Aorta (tissue), 5 donors: ENCODE measurements at places on chromosomes 1 and 21. TPM values are rescaled to one million over a fixed set of nuclear protein-coding genes. Genes with fewer than 3 reads are reported as not detected.
A peak's percentile ranks its signal among the peaks of the same experiment; 100 is the strongest.

USP25 gene
- total RNA-seq, result 54.2 TPM

PSMB2 gene
- total RNA-seq, result 36.2 TPM

C1orf52 gene
- total RNA-seq, result 28.3 TPM

SMIM11 gene
- total RNA-seq, result 13.0 TPM

CREB3L4 gene
- 5.0 TPM for total RNA-seq

DNA sequence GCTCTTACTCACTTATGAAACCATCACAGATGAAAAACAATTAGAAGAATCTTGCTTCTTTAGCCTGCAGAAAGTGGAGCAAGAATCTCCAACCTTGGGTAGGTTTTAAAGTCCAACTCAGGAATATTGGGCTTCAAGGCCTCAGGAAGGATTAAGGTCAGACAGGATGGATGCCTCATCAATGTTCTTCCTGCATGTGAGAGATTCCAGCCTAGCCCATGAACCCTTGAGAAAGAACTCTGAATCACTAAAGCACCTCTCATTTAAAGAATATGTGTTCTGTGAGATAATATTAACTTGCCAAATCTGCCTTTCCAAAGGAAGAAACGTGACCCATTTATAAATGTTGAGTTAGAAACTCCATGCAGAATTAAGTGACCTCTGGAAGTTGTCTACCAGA, 345.2 kb upstream of the CAMK1G start:
- no peaks in the 10 kb centered on the region for H3K4me1 ChIP-seq
- DNase-seq, result no peak
- H3K4me3 ChIP-seq, result no peak overlapping the region
- no peak overlapping the region for H3K27ac ChIP-seq

DNA sequence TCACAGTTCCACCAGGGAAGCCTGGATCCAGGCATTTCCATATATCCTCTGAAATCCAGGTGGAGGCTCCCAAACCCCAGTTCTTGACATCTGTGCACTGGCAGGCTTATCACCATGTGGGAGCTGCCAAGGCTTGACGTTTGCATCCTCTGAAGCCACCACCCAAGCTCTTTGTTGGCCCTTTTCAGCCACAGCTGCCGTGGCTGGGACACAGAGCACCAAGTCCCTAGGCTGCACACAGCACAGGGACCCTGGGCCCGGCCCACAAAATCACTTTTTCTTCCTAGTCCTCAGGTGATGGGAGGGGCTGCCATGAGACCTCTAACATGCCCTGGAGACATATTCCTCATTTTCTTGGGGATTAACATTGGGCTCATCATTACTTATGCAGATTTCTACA, 22.3 kb downstream of the RNPC3 start:
- no peaks in the 10 kb centered on the region for H3K4me1 ChIP-seq
- no peak overlapping the region for H3K4me3 ChIP-seq
- H3K27me3 ChIP-seq, result no peaks in the 10 kb centered on the region
- H3K27ac ChIP-seq, result no peak overlapping the region

DNA sequence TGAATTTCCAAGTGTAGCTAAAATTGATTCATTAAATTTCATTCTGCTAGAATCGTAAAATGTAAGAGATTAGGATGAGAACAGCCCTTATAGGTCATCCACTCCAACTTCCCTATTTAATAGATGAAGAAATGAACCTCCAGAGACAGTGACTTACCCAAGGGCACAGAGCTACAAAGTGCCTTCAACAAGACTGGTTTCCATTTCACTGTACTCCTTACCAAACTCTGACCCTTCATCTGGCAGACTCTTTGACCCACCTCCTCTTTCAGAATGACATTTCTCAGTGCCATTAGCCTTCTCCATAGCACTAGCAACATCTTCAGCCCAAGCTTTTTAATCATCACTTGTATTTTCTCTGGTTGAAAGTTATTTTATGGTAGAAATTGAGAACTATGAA, 161.3 kb downstream of the NEK7 start:
- peaks cover 1% of the 10 kb centered on the region for H3K36me3 ChIP-seq
- H3K27me3 ChIP-seq, result no peaks in the 10 kb centered on the region
- H3K27ac ChIP-seq, result no peak overlapping the region
- no peaks in the 10 kb centered on the region for H3K4me1 ChIP-seq
- no peak overlapping the region for H3K4me3 ChIP-seq

GRCh38 chr1:230248016-230248888, 177.9 kb downstream of the PGBD5 start:
- peak overlapping the region; percentile 23 for H3K27ac ChIP-seq
- DNase-seq, result no peak
- H3K27me3 ChIP-seq, result no peaks in the 10 kb centered on the region
- peaks cover 2% of the 10 kb centered on the region for H3K4me1 ChIP-seq
- no peak overlapping the region for H3K4me3 ChIP-seq
- no peaks in the 10 kb centered on the region for H3K36me3 ChIP-seq

- H3K4me3 ChIP-seq, result no peak overlapping the region
- no peaks in the 10 kb centered on the region for H3K36me3 ChIP-seq
- H3K4me1 ChIP-seq, result no peaks in the 10 kb centered on the region
- H3K27me3 ChIP-seq, result no peaks in the 10 kb centered on the region
- no peak overlapping the region for H3K27ac ChIP-seq
Observed at GRCh38 chr1:114131526-114132220, 22.0 kb downstream of the SYT6 start.

DNA sequence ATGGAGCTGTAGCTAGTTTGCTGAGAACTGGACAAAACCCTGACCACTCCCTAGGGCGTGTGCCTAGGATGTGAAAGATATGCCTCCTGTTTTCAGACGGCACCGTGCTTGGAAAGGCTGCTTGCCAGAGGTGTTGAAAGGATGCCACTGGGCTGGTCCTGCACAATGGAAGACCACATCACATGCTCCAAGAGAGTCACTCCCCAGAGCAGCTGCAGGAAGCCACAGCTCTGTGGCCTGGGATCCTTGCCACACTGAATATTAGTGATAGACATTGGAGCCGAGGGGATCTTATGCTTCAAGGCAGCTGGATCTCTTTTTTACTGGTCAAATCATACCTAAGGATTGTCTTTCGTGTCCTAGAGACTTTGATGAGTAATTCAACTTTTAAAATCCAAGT, 6.6 kb upstream of the APP start:
- no peak for DNase-seq
- H3K27ac ChIP-seq, result no peak overlapping the region
- H3K36me3 ChIP-seq, result no peaks in the 10 kb centered on the region
- H3K4me1 ChIP-seq, result no peaks in the 10 kb centered on the region

DNA sequence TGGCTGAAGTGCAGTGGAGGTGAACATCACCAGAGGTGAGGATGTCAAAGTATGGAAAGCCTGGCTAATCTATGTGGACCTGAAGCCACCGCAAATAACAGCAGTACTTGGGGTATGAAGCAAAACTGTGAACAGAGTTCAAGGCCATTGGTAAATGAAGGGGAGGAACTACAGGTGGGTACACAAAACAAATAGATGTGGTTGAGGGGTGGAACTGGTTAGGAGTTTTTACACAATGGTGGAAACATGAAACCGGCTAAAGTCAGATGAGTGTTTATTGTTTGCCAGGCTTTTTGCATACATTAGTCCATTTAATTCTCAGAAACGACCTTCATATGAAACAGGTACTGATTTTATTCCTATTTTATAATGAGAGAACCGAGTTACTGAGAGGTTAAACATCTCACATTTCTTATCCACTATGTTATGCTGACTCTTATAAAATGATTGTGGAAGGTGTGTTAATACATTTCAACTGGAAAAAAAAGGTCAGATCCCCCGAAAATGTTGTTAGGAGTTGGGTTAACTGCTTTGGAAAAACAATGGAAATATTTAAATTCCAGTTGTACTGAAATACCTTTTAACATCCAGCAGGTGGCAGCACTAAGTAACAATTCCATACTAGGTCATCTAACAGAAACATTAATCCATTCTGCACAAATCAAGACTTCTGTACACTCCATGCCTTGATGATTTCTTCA, 44.3 kb upstream of the GTF2B start:
- H3K27me3 ChIP-seq, result no peaks in the 10 kb centered on the region
- no peak overlapping the region for H3K4me3 ChIP-seq
- H3K27ac ChIP-seq, result no peak overlapping the region
- DNase-seq, result no peak
- no peaks in the 10 kb centered on the region for H3K4me1 ChIP-seq

- H3K4me1 ChIP-seq, result no peaks in the 10 kb centered on the region
- no peaks in the 10 kb centered on the region for H3K36me3 ChIP-seq
- DNase-seq, result no peak
- H3K27me3 ChIP-seq, result peaks cover 3% of the 10 kb centered on the region
Observed at GRCh38 chr1:152110860-152111514, 4.3 kb downstream of the TCHH start.

DNA sequence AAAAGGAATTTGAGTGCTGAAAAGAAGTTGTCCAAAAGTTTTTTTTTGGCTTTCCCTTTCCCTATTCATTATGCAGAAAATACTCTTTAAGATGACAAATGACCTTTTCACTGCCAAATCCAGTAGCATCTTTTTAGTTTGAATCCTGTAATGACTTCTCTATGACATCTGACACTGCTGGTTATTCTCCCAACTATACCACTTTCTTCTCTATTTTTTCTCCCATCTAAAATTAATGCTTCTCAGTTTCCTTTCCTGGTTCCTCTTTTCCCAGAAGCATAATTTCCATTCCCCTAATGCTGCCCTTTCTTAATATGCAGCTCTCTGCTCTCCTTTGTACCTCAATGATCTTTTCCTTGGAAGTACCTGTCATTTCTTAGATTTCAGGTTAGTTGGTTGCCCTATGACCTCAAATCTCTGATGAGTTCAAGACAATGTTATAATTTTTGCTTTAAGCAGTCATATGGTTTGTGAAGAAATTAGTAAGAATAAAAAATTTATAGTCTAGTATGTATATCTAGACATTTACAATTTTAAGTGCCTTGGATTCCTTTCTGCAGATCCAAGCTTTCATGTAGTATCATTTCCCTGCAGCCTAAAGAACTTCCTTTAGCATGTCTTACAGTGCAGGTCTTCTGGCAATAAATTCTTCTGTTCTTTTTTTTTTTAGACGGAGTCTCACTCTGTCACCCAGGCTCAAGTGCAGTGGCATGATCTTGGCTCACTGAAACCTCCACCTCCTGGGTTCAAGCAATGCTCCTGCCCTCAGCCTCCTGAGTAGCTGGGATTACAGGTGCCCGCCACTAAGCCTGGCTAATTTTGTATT, 150.8 kb downstream of the CDC42BPA start:
- H3K27ac ChIP-seq, result no peak overlapping the region
- no peak for DNase-seq
- H3K4me3 ChIP-seq, result no peak overlapping the region
- H3K36me3 ChIP-seq, result no peaks in the 10 kb centered on the region
- H3K4me1 ChIP-seq, result peaks cover 3% of the 10 kb centered on the region
- H3K27me3 ChIP-seq, result no peaks in the 10 kb centered on the region

DNA sequence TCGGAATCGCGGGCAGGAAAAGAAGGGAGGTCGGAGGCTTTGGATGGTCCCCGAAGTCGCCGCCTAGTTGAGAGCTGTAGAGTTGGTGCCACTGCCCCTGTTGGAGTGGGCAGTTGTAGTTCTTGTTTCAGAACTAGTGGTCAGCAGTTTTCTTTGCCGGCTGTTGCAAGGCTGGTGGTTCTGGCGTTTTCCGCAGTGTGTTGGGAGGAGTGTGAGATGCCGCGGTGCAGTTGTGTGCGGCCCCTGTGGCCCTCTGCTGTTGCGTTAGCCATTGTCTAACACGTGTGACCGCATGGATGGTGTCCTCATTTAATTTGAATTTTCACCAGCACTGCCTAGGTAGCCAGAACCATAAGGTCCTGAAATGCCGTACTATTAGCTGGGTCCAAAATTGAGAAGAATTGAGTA, 1.4 kb downstream of the ARF1 start:
- H3K36me3 ChIP-seq, result no peaks in the 10 kb centered on the region
- DNase-seq, result peak; percentile 72
- H3K27me3 ChIP-seq, result no peaks in the 10 kb centered on the region
- peaks cover 12% of the 10 kb centered on the region for H3K4me1 ChIP-seq

DNA sequence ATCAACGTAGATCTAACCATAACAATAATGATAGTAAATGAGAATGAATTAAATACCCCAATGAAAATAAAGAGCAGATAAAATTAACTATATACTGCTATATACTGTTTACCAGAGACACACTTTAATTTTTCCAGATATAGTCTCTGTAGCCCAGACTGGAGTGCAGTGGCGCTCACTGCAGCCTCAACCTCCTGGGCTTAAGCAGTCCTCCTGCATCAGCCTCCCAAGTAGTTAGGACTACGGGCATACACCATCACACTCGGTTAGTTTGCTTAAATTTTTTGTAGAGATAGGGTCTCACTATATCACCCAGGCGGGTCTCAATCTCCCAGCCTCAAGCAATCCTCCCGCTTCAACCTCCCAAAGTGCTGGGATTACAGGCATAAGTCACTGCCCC, 37.2 kb downstream of the TRIM33 start:
- no peak overlapping the region for H3K4me3 ChIP-seq
- H3K36me3 ChIP-seq, result no peaks in the 10 kb centered on the region
- no peaks in the 10 kb centered on the region for H3K27me3 ChIP-seq
- H3K27ac ChIP-seq, result no peak overlapping the region
- peaks cover 2% of the 10 kb centered on the region for H3K4me1 ChIP-seq
- no peak for DNase-seq

DNA sequence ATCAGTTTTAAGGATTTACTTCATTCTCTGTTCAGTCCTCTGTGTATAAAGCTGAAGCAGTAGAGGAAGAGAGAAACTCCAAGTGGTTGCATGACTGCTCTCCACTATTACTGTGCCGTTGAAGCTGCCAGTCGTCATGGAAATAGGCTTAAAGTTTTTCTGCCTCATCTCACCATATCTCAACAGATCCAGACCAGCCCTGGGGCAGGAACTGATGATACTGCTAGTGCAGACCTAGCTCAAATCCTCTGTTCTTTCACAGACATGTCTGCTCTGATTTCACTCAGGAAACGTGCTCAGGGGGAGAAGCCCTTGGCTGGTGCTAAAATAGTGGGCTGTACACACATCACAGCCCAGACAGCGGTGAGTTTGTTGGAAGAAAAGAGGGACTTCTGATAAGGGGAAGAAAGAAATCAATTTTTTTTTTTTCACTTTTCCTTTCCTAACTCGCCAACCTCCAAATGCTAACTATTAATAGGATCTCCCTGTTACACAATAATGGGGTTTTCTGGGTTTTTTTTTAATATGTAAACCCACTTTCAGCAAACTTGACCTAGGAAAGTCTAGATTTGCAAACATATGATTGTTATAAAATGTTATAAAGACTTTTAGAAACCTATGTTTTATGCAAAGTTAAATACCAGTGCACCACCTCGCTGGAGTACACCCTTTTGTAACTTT, 22.2 kb upstream of the STRIP1 start:
- H3K27me3 ChIP-seq, result no peaks in the 10 kb centered on the region
- H3K36me3 ChIP-seq, result peaks cover 22% of the 10 kb centered on the region
- no peaks in the 10 kb centered on the region for H3K4me1 ChIP-seq
- DNase-seq, result no peak
- no peak overlapping the region for H3K4me3 ChIP-seq

DNA sequence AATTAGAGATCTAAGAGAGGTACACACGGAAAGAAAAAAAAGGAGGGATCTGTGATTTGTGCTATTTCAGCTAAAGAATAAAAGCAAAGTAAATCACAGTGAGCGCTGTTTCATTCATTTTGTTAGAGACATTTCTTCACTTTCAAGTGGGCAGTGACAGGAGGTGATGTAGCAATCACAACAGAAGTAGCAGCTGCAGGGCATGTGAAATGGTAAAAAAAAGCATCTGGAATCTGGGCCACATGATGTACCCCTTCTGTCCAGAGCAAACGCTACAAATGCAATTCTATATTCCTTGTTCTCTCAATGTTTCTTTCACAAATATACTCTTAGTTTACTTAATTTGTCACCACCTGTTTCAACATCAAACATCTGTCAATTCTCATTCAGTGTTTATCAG, 786.5 kb downstream of the LRRIQ3 start:
- no peaks in the 10 kb centered on the region for H3K36me3 ChIP-seq
- no peaks in the 10 kb centered on the region for H3K4me1 ChIP-seq
- DNase-seq, result no peak
- no peak overlapping the region for H3K4me3 ChIP-seq
